ENCODE measurements at places on chromosomes 3 and 15.

GRCh38 chr15:63191895-63192618 lies 2.7 kb downstream of the RAB8B start:
- no peak for DNase-seq

DNA sequence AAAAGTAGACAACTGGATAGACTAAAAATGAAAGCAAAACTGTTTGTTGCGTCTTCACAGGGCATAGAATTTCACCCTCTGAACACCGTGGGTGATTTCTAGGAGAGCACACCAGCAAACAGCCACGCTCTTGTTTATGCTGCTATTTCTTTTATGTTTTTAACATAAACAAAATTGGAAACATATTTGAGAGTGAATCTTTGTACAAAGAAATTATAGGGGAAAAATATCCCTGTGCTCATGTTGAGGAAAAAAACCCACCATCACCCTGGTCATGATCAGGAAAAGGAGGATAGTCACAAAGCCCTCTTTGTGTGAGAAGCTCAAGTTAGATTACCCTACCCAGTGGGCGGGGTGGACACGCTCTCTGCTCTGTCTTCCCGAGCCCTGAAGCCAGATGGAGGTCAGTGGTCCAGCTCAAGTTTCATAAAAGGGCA lies 313.3 kb downstream of the SATB1 start:
- no peak for DNase-seq

- no peak for DNase-seq
Measured at GRCh38 chr15:48426044-48426443, 94.8 kb downstream of the DUT start.

DNA sequence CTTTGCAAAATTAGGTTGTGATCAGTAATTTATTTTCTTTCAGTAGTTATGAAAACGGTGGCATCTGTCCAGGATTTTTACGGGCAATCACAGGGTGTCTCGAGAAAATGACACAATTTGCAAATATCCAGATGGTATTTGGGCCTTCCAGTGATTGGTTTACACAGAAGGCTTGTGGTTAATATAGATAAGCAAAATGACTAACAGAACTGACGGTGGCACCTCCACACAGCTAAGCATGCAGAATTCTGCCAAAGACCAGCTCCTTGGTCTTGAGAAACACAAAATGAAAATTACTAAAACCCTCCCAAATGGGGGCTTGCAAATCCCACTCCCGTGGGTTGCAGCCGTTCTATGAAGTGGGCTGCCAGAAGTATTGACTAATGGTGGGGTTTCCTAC lies 5.5 kb downstream of the ARHGEF3 start:
- no peak for DNase-seq

DNA sequence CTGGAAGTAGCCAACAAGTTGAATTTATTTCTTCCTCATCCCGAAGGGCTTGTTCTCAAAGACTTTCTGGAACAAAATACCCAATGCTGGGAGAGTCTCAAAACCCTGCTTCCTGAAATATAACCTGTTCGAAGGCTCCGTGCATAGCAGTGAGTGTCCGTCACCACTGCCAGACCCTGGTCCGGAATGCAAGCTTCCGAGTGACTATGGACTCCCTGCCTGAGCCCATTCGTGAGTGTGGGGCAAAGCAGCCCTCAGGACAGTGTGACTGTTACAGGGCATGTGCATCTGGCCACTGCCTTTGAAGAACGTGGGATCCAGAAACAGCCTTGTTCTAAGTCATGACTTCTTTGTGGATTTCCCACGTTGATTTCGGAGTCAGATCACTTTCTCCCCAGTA lies 214.5 kb upstream of the IGF1R start:
- no peak for DNase-seq

DNA sequence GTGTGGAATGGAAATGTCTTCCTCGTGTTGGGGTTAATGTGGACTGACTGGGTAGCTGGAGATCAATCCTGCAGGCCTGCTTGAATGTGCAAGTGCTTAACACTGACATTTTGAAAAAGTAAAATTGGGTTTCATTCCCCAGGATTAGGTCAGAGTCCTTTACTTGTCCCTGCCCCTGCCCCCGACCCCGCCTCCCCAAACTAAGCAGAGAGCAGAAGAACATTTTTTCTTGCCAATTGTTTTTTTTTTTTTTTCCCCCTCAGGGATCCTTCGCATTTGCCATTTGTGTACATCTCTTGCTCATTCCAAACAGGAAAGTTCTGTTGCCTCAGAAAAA lies 147.0 kb upstream of the NR2F2 start:
- DNase-seq: no peak

- no peak for DNase-seq
Measured at GRCh38 chr15:64004056-64004455, 42.2 kb downstream of the DAPK2 start.

- no peak for DNase-seq
Measured at GRCh38 chr3:39095778-39096177, 11.6 kb downstream of the GORASP1 start.

GRCh38 chr15:48796930-48797329 lies 13.9 kb downstream of the CEP152 start:
- no peak for DNase-seq
